ENCODE measurements at places on chromosomes 2 and 18.

DNA sequence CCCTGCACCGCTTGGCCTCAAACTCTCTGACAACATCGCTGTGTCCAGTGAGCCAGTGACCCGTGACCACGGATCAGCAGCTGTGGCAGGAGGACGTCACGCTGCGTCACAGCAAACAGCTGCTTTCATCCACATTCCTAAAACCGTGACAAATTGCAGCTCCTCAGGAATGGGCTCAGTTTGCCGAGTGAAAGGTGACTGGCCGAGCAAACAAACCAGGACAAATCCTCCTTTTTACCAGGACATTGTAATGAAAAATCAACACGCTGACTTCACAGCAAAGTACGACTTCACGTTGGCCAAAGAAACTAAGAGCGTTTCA lies 57.6 kb downstream of the PXDN start:
- DNase-seq = no peak

DNA sequence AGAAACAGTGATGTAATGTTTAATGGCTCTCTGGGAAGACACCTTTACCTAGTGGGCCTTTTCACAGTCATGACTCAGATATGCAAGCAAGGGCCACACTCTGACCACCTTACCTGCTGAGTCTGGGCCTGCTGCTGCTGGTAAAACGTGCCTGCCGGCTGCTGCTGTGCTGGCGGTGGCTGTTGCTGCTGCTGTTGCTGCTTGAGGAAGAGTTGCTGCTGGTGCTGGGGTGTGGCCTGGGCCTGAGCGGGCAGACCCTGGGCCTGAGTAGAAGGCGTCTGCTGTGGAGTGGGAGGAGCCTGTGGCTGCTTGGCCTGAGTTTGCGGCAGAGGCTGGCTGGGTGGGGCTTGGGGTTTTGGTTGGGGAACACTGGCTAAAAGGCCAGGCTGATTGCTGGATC lies 81.6 kb upstream of the NFU1 start:
- DNase-seq = no peak

DNA sequence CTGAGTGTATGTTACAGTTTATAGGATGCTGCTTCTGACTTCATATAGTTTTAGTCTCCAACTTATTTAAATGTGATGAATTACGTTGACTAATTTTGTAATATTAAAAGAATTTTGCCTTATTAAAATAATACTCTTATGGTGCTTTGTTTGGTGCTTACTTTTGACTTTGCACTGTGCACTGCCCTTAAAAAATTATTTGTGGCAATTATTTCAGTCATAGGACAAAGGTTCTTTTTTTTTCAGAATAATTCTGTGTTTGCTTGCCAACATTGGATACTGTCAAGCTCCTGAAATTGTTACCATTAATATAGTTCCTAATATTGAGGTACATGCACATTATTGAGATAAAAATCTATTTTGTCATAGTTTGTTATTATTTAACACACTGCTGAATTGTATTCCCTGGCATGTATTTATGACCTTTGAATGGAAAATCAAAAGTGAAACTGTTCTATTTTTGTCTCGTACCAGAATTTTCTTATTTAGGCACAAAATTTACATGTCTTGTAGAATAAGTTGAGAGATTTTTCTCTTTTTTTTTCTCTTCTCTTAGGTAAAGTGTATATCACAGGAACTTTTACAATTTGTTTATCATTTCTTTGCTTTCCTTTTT lies 572.8 kb upstream of the KLHL29 start:
- no peak for DNase-seq

GRCh38 chr2:47656715-47657600 lies 126.0 kb upstream of the MSH6 start:
- peak; percentile 66 for DNase-seq

DNA sequence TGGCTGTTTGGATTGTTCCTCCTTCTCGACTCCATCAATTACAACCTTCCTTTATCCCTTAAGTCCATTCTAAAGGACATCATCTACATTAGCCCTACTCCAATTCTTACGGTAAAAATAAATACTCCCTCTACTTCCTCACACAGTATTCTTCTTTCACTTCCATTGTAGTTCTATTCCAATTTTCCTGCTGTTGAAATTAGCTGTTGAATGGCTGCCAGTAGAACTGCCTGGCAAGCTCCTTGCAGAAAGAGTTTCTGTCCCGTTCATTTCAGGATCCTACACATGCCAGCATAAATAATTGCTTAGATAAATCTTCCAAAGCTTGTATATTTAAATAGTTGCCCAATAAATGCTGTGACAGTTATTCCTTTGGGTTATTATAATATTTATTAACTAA lies 459.3 kb upstream of the TRIB2 start:
- no peak for DNase-seq

DNA sequence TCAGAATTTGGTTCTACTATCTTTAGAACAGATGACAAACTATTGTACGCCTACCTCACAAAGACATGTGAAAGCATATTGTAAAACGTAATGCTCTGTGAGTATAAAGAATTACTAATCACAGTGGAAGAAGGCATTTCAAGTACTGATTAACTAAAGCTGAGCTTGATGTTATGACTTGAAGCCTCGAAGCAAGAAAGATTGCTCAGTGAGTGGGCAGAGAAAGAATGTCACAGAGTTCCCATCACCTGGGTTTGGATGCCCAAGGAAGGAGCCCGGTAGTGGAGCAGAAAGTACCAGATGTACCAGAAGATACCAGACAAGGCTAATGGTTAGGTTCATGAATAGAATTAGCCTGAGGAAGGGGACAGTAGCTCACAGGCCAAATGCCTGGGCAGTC lies 39.5 kb upstream of the FAM110C start:
- no peak for DNase-seq

DNA sequence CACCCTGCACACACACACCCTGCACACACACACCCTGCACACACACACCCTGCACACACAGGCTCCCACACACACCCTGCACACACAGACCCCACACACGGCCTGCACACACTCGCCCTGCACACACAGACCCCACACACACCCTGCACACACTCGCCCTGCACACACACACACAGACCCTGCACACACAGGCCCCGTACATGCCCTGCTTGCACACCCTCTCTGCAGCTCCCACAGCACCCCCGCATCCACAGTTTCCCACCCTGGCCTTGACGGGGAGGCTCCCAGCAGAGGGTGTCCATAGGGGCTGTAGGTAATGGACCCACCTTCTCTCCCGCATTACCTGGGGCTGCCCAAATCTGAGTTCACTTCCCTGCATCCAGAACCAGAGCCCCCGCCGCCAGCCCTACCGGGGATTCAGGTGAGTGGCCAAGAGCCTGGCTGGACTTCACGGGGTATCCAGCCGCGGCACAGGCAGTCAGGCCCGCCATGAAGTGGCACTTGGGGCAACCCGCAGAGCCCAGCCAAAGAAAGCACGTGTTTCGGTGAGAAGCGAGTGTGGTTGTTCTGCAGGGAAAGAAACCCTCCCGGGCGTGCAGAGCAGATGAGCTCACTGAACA lies 88.6 kb upstream of the GPC1 start:
- no peak for DNase-seq

DNA sequence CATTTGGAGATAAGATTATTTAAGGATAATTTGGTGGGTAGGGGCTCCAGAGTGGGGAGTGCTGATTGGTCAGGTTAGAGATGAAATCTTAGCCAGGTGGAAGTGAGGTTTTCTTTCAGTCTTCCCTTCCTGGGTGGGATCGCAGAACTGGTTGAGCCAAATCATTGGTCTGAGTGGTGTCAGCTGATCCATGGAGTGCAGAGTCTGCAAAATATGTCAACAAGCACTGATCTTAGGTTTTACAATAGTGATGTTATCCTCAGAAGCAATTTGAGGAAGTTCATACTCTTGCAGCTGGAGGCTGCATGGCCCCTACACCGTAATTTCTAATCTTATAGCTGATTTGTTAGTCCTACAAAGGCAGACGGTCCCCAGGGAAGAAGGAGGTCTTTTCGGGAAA lies 1483.4 kb upstream of the ZEB2 start:
- DNase-seq = no peak

GRCh38 chr2:9739531-9739964 lies 103.7 kb upstream of the TAF1B start:
- DNase-seq = peak; percentile 54

DNA sequence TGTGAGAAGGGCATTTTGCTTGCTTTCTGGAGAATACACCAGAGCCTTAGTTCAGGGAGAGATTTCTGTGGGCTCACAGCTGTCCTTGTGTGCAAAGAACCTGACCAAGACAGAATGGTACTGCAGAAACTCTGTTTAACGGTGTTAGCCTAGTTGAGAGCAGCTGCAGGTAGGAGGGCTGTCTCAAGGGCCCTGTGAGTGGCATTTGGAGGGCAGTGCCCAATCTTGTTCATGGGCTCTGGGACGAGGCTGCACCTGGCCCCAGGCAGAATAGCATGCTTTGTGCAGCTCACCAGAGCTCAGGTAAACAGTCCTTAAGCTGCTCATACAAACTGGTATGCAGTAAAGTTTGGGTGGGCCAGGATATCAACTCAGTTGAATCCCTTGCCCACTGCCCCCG lies 16.9 kb upstream of the RGPD4 start:
- no peak for DNase-seq

GRCh38 chr18:29879763-29880162 lies 1162.8 kb downstream of the DSC3 start:
- no peak for DNase-seq

GRCh38 chr2:79799729-79800128 lies 286.9 kb downstream of the CTNNA2 start:
- no peak for DNase-seq

DNA sequence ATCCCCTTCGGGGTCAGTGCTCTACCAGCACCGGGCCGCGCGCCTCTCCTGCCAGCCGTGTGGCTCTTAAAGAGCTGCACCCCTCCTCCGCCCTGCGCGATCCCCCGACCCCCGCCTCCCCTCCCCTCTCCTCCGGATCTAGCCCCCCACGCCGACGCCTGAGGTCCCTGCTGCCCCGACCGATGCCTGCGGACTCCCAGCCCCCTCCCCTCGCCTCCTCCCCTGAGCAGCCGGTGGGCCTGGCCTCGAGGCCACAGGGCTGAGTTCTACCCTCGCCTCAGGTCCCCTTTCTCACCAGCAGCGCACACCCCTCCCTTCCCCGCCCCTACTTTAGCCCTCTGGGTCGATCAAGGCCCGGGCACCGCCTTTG lies 5.8 kb upstream of the SIX3 start:
- no peak for DNase-seq

DNA sequence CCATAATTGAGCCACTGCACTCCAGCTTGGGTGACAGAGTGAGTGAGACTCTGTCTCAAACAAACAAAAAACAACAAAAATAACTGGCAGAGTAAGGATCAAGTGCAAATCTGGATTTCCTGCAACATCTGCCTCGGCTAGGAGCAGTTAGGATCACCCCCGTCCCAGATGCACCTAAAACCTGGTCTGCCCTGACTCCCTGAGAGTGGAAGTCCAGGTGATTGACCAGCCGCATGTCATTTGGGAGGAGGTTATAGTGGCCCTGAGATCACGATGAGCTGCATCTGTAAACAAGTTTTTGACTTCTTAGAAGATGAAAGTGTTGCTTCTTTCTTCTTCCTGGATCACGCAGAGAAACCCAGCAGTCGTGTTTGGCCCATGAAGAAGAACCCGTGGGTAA lies 5.0 kb upstream of the ESPNL start:
- DNase-seq = no peak

DNA sequence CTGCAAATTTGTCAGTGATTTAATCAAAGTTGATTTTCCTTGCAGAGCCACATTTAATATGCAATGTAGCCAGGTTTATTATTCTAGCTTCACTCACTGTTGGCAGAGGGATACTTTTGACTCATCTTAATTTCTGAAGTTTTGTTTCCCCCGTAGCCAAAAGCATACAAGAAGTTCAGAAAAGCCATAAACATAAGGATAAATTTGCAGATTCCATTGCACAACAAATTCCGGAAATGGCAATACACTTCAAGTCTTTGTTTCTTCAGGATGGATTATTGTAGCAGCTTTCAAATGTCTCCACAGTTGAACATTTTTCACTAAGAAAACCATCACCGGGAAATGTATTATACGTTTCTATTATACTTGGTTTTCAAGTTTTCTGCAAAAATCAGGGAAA lies 88.0 kb upstream of the ZCCHC2 start:
- DNase-seq = no peak

GRCh38 chr2:157782057-157782845 lies 93.9 kb downstream of the ACVR1 start:
- peak; percentile 39 for DNase-seq

DNA sequence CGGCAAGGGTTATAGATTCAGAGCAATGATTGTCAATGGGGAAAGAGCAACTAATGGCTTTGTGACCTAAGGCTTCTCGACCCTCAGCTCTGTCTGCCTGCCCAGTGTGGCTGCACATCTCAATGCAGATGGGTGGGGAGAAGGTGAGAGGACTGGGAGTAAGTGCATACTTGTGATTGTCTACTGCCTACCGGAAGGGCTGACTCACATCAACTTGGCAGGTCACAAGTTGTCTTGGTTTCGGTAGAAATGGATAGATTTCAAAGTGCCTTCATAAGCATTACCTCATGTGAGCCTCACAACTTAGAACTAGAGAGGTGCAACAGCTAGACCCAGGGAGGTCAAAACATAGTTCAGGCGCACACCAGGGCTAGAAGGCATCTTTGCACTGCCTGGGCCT lies 29.4 kb downstream of the STAT1 start:
- peak; percentile 71 for DNase-seq

DNA sequence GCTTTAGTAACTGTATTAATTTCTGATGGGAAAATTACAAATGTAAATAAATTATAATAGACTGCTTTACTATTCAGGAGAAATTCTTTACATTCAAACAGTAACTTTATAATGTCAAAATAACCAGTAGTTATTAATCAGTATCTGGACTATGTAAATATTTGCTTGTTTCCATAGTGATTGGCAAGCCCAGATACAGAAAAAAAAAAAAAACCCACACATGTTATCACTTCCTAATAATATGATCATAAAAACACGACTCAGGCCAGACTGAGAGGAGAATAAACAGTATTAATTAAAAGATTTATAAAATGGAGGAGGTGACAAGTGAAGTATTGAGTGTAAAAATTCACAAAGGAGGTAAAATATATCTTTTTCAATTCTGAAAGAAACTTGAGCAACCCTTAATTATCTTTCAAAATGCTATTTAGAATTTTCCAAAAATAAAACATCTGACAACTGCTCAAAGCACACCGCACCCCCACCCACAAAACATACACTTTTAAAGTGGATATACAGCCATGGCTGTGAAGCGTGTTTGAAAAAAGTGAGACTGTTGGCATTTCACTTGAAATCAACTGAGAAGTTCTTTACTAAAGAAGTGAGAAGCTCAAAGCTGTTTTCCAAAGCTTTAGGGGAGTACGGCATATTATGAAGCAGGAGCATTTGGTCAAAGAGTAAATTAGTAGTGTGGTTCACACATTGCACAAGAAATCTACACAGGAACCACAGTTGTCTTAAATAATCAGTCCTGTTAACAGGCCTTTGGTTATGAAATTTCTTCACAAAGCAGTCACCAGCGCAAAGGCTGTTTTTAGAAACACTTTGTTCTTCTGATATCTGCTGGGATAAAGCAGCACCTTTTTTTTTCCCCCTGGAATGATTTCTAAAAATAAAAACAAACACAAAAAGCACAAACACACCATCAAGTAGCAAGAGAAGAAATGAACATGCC lies 475.8 kb downstream of the TXNL1 start:
- peak; percentile 19 for DNase-seq

GRCh38 chr2:15614545-15615300 lies 23.1 kb downstream of the DDX1 start:
- no peak for DNase-seq

GRCh38 chr2:178243961-178244360 lies 49.6 kb downstream of the OSBPL6 start:
- DNase-seq = no peak
